ENCODE measurements at places on chromosomes 16 and 17.

DNA sequence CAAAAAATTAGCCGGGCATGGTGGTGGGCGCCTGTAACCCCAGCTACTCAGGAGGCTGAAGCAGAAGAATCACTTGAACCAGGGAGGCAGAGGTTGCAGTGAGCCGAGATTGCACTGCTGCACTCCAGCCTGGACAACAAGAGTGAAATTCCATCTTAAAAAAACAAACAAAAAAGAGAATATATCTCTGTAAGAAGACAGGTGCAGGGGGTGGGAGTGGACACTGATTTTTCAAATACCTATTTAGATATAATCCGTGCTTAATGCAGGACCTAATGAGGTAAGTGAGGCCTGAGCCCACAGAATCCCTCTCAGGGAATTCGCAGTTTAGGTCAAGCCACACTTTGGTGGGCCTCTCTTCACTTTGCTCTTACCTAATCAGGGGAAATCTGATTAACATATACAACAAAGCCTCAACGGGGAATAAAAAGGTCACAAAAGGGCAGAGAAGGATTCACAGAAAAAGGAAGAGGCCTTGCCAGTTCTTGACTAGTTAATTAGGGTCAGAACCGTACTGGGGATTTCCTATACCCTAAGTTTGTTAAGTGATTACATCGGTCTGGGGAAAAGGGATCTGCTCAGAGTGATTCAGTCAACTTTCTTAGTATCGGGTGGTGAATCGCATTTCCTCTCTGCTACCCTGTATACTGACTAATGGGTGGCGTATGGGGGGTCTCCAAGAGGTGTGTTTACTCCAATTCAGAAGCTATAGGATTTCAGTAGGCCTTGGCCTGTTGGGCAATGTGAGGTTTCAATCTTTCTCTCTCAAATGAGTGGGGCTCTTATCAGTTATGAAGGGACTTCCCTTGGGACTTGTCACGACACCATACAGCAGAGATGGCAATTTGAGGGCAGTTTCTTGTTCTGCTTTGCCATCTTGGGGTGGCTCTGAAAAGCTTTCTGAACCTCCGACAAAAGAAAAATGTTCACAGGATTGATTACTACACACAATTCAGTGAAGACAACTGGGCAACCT, 1.9 kb upstream of the NFAT5 start:
- DNase-seq = peak; percentile 43

GRCh38 chr17:13671771-13672170, 70.0 kb upstream of the HS3ST3A1 start:
- DNase-seq = peak; percentile 15

DNA sequence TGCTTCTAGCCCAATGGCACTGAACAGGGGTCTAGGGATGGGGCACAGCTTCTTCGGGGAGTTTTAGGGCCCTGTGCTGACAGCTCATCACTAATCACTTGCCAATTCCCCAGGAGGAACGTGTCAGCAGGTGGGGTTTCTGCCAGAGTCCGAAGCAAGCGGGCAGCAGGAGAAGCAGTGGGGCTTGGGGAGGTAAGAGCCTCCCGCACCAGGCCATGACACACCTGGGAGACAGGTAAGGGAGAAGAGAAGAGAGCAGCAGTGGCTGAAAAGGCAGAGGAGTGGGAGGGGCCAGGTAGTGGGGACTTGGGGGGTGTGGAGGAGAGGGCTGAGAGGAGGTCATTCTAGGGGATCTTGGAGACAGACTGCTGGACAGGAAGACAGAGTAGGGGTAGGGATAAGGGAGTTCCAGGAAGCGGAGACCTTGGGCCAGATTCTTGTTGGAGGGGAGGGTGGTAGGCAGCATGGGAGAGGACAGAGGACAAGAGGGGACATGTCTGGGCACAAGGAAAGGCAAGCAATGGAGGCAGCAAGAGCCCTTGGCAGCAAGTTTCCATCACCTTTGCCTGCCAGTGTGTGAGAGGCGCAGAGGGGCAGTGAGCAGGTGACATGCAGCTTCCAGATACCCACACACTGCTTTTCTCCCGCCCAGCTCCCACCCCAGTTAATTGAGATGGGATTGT, 4.9 kb downstream of the PHOSPHO1 start:
- DNase-seq = no peak

DNA sequence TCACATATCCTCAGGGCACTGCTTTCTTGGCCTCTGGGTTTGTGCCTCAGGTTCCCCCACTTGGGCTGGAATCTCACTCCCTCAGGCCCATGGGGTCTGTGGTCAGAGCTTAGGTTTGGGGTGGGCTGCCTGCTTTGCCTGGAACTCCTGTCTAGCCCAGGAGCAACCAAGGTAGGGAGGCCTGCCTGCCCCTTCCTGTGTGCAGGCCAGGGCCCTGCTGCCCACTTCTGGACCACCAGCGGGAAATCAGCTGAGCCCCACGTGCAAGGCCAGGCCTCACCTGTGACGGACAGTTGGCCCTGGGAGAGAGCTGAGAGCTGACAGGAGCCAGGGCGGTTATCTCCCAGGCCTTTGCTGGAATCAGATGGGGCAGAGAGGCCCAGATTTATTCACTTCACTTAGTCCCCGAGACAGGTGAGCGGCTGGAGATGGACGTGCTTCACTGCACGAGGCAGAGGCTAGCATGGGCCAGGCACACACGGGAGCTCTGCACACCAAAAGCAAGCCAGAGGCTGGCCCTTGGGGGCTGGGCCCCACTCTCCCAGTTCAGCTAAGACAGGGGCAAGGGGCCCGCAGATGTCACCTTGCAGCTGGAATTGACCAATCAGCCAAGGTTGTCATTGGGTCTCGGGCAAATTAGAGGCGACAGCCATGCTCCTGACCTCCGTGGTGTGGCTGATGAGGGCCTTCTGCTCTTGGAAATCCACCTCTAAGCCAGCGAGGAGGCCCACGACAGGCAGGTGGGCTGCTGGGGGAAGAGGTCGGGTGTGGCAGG, 49.9 kb upstream of the DOC2B start:
- DNase-seq = no peak

GRCh38 chr17:42472709-42473521, 14.2 kb downstream of the ATP6V0A1 start:
- no peak for DNase-seq

DNA sequence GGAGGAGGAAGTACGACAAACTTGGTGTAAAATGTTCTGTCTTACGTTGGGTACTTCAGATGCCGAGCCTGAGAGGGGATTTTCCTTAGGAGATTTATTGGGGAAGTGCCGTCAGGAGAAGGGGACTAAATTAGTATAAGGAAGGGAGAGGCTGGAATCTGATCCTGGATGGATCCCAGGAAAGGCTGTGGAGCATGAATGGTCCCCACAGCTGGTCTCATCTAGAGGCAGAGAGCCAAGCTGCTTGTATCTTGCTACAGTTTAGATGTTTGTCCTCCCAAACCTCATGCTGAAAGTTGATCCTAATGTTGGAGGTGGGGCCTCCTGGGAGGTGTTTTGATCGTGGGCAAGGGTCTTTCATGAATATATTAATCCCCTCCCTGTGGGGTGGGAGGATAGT, 798.4 kb upstream of the EEF2KMT start:
- DNase-seq = no peak

DNA sequence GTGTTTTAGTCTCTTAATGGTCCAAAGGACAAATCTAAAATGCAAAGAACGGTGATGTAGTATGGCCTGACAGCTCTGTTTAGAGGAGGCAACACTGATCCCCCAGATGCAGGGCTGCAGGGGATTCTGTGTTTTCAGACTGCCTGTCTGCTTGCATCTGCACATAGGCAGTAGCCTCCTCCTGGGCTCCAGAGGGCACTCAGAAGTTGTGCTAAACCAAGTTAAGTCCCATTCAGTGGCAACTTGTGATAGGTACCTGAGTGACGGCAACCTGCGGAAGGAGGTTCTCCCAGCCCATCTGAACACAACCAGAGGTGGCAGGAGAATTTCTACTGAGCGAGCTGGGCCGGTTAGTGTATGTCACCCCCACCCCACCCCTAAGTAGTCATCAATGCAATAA, 9.9 kb downstream of the HAS3 start:
- no peak for DNase-seq

DNA sequence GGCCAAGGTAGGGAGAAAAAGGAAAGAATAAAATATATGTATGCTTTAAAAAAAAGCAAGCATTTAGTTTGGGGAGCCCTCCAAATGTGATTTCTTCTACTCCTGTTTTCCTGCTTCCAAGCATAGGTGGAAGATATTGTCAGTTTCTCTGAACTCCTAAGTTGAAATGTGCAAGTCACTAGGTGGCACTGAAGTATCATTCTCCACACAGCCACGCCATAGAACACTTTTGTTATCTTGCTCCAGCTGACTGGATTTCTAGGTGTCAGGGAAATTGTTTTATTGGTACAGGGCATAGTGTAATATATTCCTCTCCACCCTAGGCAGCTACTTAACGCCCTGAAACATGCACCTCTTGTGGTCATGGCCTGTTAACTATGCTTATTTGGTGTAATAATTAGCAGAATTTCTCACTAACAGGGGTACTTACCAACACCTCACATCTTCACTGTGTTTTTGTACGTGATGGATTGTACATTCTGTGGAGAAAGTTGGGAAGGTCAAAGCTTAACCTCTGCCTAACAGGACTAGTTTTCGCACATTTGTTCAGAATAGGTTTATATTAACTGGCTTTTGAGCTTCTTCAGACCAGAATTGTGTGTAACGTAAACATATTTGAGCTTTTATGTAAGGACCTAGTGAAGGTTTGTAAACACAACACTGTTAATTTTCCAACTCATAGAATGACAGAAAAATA, 69.3 kb downstream of the FTO start:
- DNase-seq = no peak

- DNase-seq = peak; percentile 100
These were observed at the start of gene UBE2G1 for GRCh38 chr17:4366327-4367063. Gene UBE2G1 (minus strand): TSS chr17:4366675. CDS start chr17:4366316, 359 bp downstream.

Data from activated T-cell treated with anti-CD3 and anti-CD28 coated beads for 48 hours (primary cell).